A375 (cell line): ENCODE measurements at places on chromosomes 2 and 18. TPM values are rescaled to one million over a fixed set of nuclear protein-coding genes. Genes with fewer than 3 reads are reported as not detected.

The CBLN2 gene
- total RNA-seq: 0.19 and 0.68 TPM in 2 replicates

The LYPD1 gene
- 23.1 and 29.0 TPM in 2 replicates for total RNA-seq

The C18orf54 gene
- total RNA-seq: 3.9 and 4.0 TPM in 2 replicates

The LIMS3 gene
- total RNA-seq: 0.11 TPM in 1 of 2 replicates, not detected in the other

The DPP10 gene
- total RNA-seq: not detected in 2 replicates

The ADRA2B gene
- total RNA-seq: not detected in 2 replicates

The RNF152 gene
- total RNA-seq: 0.57 and 1.2 TPM in 2 replicates

The TCF23 gene
- total RNA-seq: not detected in 2 replicates

The EXOC6B gene
- 5.1 and 6.5 TPM in 2 replicates for total RNA-seq

The ERICH2 gene
- not detected in 2 replicates for total RNA-seq

The ST3GAL5 gene
- total RNA-seq: 15.1 and 16.2 TPM in 2 replicates

The ITPRIPL1 gene
- total RNA-seq: 10.1 and 11.2 TPM in 2 replicates

The SPATA3 gene
- total RNA-seq: not detected in 2 replicates

The TMEM198 gene
- total RNA-seq: 4.2 and 4.3 TPM in 2 replicates

The PMAIP1 gene
- 61.3 and 72.1 TPM in 2 replicates for total RNA-seq

The OSBPL1A gene
- 20.6 and 29.3 TPM in 2 replicates for total RNA-seq

The GCG gene
- total RNA-seq: not detected in 2 replicates
